Naive thymus-derived CD8-positive, alpha-beta T cell (primary cell): ENCODE measurements at places on chromosomes 6 and 20. TPM values are rescaled to one million over a fixed set of nuclear protein-coding genes. Genes with fewer than 3 reads are reported as not detected.
A peak's percentile ranks its signal among the peaks of the same experiment; 100 is the strongest.

GRCh38 chr20:48730977-48731376, 96.8 kb downstream of the PREX1 start:
- peaks cover 7% of the 10 kb centered on the region for H3K36me3 ChIP-seq
- DNase-seq = no peak
- H3K27me3 ChIP-seq = no peaks in the 10 kb centered on the region

DNA sequence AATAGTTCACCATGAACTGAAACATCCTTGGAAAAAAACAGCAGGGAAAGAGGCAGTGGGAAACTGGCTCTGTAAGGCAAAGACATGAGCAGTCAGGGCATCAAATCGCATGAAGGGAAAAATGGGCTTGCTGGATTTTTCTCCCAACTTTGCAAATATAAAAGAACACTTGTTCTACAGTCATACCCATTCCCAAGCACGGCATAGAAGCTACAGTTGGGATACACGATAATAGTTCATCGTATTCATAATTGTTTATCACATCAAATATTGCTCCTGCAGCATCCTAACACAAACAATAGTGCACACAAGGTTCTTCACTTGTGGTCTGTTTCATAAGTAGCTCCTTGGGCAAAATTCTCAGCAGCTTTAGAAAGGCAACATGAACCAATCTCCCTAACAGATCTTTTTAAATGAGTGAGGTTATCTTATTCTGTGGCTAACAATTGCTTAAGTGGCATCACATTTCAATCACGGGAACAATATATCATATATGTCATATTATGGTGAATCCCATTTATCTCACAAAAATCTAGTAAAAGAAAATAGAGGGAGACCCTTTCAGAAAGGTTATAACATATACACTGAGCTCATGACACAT, 243.9 kb downstream of the PKHD1 start:
- no peaks in the 10 kb centered on the region for H3K4me1 ChIP-seq
- H3K27ac ChIP-seq = no peak overlapping the region
- no peak for DNase-seq
- no peak overlapping the region for H3K4me3 ChIP-seq
- no peaks in the 10 kb centered on the region for H3K36me3 ChIP-seq

- no peak for DNase-seq
- no peak overlapping the region for H3K27ac ChIP-seq
- H3K36me3 ChIP-seq = no peaks in the 10 kb centered on the region
- H3K4me3 ChIP-seq = no peak overlapping the region
Measured at GRCh38 chr6:3745566-3746118, 5.9 kb downstream of the PXDC1 start.

GRCh38 chr6:62013719-62014118, 272.3 kb downstream of the KHDRBS2 start:
- no peaks in the 10 kb centered on the region for H3K36me3 ChIP-seq
- no peaks in the 10 kb centered on the region for H3K4me1 ChIP-seq
- no peak overlapping the region for H3K4me3 ChIP-seq
- DNase-seq = no peak

DNA sequence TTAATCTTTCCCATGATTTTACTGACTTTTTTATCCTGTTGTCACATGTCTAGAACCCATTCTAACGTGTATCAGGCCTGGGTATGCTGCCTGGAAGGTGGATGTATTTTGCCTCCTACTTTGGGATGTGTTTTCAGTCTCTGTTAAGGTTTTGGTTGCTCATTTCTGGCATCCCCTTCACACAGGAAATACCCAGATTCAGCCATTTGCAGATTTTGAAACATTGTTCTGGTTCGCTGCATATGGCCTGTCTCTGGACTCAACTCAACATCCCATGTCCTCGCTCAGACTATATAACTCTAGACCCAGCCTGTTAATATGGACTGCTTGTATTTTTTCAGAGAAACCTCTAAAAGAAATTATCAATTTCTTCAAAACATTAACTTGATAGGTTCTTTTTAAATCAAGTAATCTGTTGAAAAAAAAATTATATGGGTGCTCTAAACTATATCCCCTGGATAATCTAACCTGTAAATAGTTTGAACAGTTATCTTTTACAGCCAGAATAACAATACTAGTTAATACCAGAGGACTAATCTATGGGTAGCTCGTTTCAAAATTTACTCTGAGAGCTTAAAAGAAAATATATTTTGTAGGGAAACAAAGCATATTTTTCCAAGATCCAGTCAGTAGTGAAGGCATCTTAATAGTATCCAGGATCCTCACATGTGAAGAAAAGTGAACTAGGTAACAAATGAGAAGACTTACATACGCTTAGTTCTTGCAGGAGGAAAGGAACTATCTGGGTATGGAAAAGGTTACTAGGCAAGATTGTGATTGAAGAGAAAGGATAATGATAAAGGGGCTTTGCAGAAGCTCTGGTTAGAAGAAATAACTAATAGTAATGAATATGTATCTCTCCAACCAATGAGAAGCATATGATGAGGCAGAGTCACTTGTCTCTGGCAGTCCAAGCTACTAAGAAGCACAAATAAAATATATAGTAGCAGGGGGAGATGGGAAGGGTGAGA, 23.4 kb upstream of the HLA-DQB1 start:
- peaks cover 4% of the 10 kb centered on the region for H3K4me1 ChIP-seq
- H3K36me3 ChIP-seq = no peaks in the 10 kb centered on the region
- peak overlapping the region; percentile 60 for H3K27ac ChIP-seq

DNA sequence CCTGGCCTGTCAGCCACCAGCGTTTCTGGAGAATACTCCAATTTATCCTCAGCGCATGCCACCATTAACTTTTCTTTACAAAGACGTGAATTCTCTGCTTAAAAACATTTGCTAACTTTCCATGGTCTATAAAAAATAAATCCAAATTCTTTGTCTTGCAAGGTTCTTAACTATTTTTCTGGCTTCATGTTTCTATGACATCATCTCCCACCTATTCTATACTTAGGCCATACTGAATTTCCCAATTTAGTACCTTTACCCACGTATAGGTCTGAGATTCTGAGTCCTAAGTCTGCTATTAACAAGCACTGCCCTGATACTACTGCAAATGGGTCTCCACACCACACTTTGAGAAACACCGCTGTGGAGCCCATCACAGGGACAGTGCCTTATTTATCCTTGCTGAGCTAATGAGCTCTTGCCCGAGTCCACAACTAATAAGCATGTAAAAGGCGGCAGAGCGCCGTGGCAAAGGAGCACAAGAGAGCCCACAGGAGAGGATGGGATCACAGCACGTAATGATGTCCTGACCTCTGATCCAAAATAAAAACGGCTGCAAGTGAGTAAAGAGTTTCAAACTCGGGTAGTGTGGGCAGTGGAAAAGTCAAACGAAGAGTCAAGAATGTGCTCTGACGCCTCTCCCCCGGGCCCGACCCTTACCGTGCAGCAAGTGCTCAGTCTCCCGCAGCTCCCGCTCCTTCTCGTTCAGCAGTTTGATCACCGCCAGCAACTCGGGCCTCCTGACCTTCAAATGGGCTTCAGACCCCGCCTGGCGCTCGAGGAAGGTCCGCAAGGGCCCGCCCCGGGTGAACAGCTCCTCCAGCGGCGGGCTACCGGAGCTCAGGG, 519 bp downstream of the MTRF1L start:
- H3K36me3 ChIP-seq = peaks cover 20% of the 10 kb centered on the region
- H3K27me3 ChIP-seq = no peaks in the 10 kb centered on the region
- H3K4me1 ChIP-seq = peaks cover 30% of the 10 kb centered on the region

DNA sequence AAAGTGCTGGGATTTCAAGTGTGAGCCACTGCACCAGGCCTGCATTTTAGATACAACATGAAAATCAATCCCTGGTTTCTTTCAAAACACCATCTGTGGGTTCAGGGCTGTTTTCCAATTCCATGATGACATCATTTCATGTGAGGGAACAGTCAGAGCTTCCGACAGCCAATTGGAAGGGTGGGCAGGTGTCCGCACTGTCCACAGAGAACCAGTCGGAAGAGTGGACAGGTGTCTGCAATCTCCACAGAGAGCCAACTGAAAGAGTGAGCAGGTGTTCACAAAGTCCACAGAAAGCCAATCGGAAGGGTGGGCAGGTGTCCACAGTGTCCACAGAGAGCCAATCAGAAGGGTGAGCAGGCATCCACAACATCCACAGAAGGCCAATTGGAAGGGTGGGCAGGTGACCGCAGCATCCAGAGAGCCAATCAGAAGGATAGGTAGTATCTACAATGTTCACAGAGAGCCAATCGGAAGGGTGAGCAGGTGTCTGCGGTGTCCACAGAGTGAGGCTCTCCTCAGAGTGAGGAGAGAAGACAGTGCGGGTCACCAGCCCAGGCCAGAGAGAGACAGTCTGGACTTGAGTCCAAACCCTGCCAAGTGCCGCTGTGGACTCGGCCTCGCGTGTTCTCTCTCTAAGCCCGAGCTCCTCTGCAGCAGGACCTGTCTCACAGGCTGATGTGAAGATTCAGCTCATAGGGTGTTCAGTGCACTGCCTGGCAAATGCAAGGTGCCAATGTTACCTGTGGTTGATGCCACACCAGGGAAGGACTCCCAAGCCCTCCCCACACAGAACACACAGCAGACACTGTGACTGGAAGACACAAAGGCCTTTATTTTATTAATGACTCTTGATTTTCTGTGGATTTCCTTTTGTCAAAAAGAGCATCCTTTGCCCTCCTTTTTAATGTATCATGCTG, 57.3 kb downstream of the DLL1 start:
- no peaks in the 10 kb centered on the region for H3K36me3 ChIP-seq
- no peaks in the 10 kb centered on the region for H3K4me1 ChIP-seq
- no peak for DNase-seq
- no peak overlapping the region for H3K27ac ChIP-seq

DNA sequence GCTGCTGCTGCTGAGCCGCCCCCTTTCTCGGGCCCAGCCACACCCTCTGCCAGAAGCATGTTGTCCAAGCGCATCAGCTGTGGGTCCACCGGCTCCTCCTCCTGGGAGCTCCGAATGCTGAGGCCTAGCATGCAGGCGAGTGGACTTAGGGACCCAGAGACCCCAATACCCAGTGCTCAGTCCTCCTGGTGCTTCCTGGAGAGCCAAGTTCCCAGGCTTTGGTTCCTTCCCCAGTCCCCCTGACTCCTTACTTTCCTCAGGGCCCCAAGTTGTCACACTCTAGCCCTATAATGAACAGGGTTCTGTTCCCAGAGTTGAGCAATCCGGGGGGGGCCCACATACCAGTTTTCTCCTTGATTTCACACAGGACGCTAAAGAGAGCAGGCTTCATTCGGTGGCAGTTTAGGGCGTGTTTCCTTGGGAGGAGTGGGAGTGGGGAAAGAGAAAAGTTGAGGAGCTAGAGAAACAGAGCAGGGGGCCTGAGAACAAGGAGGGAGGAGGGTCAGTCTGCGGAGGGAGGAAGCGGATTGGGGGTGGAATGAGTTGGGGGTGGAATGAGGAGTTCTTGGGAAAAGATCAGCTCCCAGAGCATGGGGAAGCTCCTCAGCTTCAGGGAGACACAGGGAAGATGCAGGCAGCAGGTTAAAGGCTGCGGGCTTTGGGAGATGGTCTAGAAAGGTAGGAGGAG, 1.5 kb downstream of the PBX2 start:
- peak overlapping the region; percentile 93 for H3K4me3 ChIP-seq
- H3K27ac ChIP-seq = peak overlapping the region; percentile 89
- DNase-seq = no peak
- H3K27me3 ChIP-seq = no peaks in the 10 kb centered on the region
- H3K4me1 ChIP-seq = peaks cover 48% of the 10 kb centered on the region

DNA sequence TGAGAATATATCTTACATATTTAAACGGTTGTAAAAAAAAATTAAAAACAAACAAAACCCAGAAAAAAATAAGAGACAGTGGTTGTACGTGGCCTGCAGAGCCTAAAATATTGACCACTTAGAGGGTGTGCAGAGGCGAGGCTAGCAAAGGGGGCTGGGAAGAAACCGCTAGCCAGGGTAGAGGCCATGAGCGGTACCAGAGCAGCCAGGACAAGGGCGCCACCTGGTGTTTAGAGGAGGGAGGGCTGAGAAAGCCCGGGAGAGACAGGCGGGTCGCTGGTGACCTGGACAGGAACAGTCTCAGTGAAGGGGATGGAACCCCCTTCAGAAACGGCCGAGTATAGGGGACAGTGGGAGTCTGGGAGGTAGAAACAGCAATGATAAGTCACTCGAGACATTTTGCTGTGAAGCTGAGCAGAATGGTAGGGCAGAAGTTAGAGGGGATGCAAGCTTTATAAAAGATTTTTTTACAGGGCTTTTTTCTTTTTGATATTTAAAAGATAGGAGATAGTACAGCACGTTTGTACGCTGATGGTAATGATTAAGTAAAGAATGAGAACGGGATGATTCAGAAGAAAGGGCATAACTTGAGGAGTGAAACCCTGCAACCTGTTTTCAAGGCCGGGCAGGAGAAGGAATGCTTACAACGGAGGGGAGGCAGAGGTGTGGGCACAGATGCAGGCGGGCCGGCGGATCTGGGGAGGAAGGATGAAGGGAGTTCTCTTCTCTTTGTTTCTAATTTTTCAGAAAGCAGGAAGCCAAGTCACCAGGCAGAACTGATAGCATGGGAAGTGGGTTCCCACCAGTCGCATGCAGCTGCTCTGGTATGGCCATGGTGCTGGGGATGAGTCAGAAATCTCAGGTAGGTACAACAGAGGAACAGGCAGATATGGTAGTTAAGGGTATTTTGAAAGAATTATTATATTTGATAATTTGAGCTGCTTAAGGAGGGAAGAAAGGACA, 76.2 kb downstream of the FAM229B start:
- no peaks in the 10 kb centered on the region for H3K36me3 ChIP-seq
- peaks cover 10% of the 10 kb centered on the region for H3K4me1 ChIP-seq
- H3K27me3 ChIP-seq = peaks cover 53% of the 10 kb centered on the region
- H3K27ac ChIP-seq = peak overlapping the region; percentile 4
- peak; percentile 62 for DNase-seq

The AIF1 gene
- 23.0 TPM for total RNA-seq

The GLP1R gene
- total RNA-seq = not detected

The SERINC3 gene
- 94.6 TPM for total RNA-seq
